ENCODE measurements at places on chromosomes 11 and 22. TPM values are rescaled to one million over a fixed set of nuclear protein-coding genes. Genes with fewer than 3 reads are reported as not detected.

Gene MUC6
- polyA plus RNA-seq: 0.26 TPM

Gene ZBTB16
- polyA plus RNA-seq: 4.6 TPM

Gene P4HA3
- polyA plus RNA-seq: 0.04 TPM

Gene CCDC157
- polyA plus RNA-seq: 2.2 TPM

Gene APOBEC3A
- polyA plus RNA-seq: 2.5 TPM

Gene OR52I2
- polyA plus RNA-seq: not detected

Gene GAL
- polyA plus RNA-seq: 0.12 TPM

Gene ARHGAP8
- 7.2 TPM for polyA plus RNA-seq

Gene MMP27
- 0.04 TPM for polyA plus RNA-seq

Gene TRIM49
- not detected for polyA plus RNA-seq

Gene LSP1
- polyA plus RNA-seq: 130 TPM

Gene TESMIN
- 3.7 TPM for polyA plus RNA-seq

Gene GAS2
- polyA plus RNA-seq: 0.46 TPM

Gene SLC6A5
- not detected for polyA plus RNA-seq

Gene APOBEC3F
- polyA plus RNA-seq: 1.8 TPM

Gene ACAT1
- 20.7 TPM for polyA plus RNA-seq

Gene STK33
- polyA plus RNA-seq: 0.75 TPM

Gene EIF1AD
- polyA plus RNA-seq: 17.8 TPM

Gene OR6T1
- not detected for polyA plus RNA-seq

Gene NAT10
- polyA plus RNA-seq: 24.0 TPM

Gene RANBP1
- polyA plus RNA-seq: 49.2 TPM

Gene CDC42BPG
- polyA plus RNA-seq: 30.7 TPM

Gene THY1
- 0.92 TPM for polyA plus RNA-seq

Gene CLNS1A
- 57.8 TPM for polyA plus RNA-seq

Gene EP300
- 13.7 TPM for polyA plus RNA-seq

Gene PVALB
- not detected for polyA plus RNA-seq

Gene AGBL2
- polyA plus RNA-seq: 1.7 TPM

Gene MUC5AC
- 0.08 TPM for polyA plus RNA-seq

Gene NAALADL1
- 3.0 TPM for polyA plus RNA-seq

Gene ASCL2
- polyA plus RNA-seq: 1.7 TPM

Gene ALX4
- not detected for polyA plus RNA-seq

Gene SCUBE2
- polyA plus RNA-seq: 0.84 TPM

Gene TTC12
- 4.9 TPM for polyA plus RNA-seq

Gene LRP5
- polyA plus RNA-seq: 16.0 TPM

Gene OLFML1
- 0.49 TPM for polyA plus RNA-seq

Gene DESI1
- polyA plus RNA-seq: 22.8 TPM

Gene INPP5J
- polyA plus RNA-seq: 3.3 TPM

Gene ISX
- not detected for polyA plus RNA-seq

Gene ENTHD1
- not detected for polyA plus RNA-seq

Gene DDX6
- polyA plus RNA-seq: 22.6 TPM

Gene MED17
- polyA plus RNA-seq: 6.3 TPM

Gene PICK1
- 25.3 TPM for polyA plus RNA-seq

Gene GAL3ST1
- polyA plus RNA-seq: 0.15 TPM

Gene RIMBP3C
- polyA plus RNA-seq: 0.01 TPM

Gene ZNF143
- 9.9 TPM for polyA plus RNA-seq

Gene OR5A1
- not detected for polyA plus RNA-seq

Gene RASD2
- polyA plus RNA-seq: 0.49 TPM

Gene C11orf58
- 65.4 TPM for polyA plus RNA-seq

Data from esophagus (tissue), 2 donors.